ENCODE measurements at places on chromosomes 4 and X.

- DNase-seq = no peak
Measured at GRCh38 chrX:47854474-47854873, 17.8 kb downstream of the ZNF81 start.

- DNase-seq = no peak
Measured at GRCh38 chrX:106437407-106437806, 174.4 kb upstream of the RADX start.

DNA sequence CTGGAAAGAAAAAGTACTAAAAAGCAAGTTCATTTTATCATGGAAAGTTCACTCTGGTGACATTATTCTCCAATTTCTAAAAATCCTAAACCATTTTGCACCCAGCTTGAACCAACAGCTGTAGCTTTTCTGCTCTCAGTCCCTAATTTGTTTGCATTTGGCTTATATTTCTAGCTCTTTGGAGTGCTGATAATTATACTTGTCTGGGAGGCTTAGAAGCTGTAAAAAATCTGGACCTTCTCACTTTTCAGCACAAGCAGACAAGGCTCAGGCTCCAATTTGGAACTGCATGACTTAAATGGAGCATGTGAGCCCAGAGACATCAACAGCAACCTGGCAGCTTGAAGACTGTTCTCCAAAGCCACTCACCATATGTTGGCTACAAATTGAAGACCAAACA lies 170.9 kb upstream of the PCDH18 start:
- DNase-seq = peak; percentile 77

DNA sequence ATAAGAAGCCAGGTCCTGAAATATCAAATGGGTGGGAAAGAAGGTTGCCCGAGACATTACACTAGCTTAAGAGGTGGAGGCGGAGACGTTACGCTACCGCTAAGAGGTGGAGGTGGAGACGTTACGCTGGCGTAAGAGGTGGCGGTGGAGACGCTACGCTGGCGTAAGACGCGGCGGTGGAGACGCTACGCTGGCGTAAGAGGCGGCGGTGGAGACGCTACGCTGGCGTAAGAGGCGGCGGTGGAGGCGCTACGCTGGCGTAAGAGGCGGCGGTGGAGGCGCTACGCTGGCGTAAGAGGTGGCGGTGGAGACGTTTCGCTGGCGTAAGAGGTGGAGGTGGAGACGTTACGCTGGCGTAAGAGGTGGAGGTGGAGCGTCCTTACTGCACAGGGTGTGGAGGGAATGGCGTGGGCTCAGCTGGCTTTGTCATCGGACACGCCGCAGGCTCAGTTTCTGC lies 12.8 kb downstream of the CYP4V2 start:
- no peak for DNase-seq

DNA sequence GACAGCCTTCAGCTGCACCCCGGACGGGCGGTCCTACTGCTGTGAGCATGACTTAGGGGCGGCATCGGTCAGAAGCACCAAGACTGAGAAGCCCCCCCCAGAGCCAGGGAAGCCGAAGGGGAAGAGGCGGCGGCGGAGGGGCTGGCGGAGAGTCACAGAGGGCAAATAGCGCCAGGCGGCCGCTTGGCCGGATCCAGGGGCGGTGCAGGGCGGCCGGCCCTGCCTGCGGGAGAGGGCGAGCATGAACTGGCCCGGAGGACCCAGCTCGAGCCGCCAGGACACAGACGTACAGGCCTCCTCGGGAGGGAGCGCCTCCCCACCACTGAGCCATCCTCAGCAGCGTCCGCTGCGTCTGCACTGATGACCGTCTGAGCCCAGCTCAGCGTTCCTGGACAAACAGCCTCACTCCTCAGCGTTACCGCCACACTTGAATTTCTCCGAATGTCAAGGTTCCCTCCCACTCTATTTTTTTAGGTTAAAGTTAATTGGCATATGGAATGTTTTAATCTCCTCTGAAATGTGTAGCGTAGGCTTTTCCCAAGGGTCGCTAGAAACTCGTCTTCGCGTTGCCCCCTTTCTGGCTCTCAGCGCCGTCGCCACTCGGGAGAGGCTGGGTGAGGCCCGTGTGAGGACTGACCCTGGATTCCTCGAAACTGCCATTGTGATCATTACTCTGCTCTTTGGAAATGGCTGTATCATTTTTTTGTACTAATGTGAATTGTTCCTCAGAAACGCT lies 29.9 kb downstream of the NELFA start:
- no peak for DNase-seq

- no peak for DNase-seq
Measured at GRCh38 chr4:177105536-177105935, 204.1 kb upstream of the NEIL3 start.

DNA sequence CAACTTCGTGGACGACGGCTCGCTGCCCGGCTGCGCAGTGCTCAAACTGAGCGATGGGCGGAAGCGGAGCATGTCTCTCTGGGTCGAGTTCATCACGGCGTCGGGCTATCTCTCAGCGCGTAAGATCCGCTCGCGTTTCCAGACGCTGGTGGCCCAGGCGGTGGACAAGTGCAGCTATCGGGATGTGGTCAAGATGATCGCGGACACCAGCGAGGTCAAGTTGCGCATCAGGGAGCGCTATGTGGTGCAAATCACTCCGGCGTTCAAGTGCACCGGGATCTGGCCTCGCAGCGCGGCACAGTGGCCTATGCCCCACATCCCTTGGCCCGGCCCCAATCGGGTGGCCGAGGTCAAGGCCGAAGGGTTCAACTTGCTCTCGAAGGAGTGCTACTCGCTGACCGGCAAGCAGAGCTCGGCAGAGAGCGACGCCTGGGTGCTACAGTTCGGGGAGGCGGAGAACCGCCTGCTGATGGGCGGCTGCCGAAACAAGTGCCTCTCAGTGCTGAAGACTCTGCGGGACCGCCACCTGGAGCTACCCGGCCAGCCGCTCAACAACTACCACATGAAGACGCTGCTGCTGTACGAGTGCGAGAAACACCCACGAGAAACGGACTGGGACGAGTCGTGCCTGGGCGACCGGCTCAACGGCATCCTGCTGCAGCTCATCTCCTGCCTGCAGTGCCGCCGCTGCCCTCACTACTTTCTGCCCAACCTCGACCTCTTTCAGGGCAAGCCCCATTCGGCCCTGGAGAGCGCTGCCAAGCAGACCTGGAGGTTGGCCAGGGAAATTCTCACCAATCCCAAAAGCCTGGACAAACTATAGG lies 1.5 kb downstream of the MAB21L2 start:
- DNase-seq = no peak

DNA sequence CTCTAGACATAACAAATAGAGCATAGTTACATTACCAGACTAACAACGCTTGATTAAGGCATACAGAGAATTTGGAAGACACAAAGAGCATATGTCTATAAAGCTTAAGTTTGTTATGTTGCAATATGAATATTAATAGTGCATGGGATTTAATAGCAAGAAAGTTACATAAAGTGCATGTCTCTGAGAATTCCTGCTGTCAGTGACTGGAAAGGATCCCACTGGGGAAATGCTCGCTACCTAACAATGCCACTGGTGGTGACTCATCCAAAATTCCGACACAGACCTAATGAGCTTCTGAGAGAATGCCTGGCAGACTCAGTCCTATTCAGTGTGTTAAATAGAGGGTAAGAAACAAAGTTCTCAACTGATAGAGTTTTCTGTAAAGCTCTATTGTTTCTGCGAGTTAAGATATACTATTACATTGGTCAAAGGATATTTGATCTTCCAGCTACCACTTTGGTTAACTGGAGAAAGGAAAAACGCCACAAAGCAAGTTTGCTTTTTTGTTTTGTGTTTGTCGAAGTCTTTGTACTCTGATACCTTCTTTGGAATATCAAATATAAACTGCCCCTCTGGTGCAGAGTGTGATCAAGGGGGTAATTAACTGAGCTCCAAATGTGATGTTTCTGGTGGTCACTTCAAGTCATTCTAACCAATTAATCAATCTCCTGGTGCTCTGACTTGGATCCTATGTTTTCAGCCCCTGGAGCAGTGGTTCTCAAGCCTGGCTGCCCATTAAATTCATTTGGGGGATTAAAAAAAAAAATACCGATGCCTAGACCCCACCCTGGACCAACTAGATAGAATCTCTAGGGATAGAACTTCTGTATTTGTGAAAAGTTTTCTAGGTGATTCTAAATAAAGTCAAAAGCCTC lies 107.9 kb downstream of the PALLD start:
- DNase-seq = no peak

- no peak for DNase-seq
Measured at GRCh38 chr4:3071811-3072210, 2.5 kb downstream of the HTT-AS start.

DNA sequence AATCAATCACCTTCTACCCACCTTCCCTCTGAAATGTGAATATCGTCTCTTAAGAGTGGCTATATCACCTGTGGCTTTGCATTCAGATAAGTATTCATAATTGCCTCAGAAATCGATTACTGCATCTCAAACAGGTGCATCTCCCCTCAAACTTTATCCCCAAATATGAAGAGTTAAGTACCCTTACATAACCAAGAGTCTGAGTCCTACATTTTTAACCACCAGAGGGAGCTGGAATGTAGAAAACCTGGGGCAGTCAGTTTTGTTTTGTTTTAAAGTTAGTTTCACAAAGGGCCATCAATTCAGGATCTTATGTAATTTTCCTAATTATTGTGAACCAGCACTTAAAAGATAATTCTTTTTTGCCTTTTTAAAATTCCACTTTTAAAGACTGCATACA lies 5.7 kb downstream of the TCEANC start:
- peak; percentile 2 for DNase-seq

DNA sequence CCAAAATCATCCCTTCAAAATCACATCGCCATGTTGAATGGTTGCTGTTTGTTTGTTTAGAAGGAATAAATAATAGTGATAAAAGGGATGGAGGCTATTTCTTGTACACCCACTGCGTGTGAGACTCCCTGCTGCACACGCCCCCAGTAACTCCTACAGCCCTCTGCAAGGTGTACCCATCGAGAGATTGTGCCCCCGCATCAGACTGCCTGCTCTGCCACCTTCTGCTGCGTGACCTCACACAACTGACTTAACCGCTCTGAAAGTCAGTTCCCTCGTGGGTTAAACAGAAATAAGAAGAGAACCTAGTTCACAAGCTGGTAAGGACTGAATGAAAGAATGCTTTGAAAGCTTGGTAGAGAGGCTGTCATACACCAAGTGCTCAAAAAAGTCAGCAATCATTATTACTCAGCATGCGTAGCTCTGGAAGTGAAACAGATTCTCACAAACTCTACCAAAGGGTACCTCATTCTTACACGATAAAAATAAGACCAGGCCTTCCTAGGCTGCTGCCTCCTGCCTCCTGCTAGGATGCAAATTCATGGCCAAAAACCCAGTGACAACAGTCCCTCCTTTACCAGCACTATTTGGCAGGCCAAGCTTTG lies 147.1 kb downstream of the CPEB2 start:
- no peak for DNase-seq

DNA sequence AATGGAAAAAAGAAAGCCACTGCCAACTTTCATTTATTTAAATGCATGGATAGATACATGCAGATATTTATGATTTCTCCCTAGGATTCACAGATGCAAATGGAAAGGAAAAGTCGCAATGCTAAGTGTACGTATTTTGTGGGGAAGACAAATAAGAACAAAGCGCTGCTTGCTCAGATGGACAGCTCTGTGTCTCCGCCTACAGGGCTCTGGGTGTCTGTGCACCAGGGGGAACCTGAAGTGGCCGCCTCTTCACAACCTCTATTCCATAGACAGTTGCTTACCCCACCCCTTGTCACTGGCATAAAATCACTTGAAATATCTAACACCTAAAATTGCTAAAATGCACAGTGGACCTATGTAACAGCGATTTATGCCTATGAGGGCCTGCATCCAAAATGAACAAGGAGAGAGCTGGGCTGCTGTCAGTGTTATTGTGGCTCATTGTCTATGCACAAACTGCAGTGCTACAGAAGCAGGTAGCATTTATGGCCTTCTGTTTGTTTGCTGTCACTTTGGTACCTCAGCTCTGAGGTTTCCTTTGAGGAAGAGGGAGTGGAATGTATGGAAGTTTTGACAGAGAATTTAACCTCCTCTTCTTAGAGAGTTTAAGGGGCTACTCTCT lies 58.6 kb upstream of the PAGE1 start:
- peak; percentile 23 for DNase-seq

DNA sequence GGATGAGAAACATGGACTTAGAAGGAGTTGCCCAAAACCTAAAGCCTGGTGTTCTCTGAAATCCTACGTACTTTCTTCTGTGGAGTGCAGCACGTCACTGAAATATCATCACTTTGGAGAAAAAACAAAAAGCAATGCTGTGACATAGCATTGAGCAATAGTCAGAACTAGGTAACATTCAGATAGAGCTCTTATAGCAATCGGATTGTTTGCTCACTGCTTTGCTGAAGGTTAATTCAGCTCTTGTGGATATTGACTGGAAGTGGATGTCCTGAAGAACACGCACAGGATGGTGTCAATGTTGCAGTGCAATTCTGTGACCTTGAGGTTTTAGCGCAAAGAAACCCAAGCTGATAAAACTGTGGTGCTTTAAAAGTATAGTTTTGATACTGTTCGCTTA lies 114.2 kb upstream of the GRXCR1 start:
- DNase-seq = no peak

DNA sequence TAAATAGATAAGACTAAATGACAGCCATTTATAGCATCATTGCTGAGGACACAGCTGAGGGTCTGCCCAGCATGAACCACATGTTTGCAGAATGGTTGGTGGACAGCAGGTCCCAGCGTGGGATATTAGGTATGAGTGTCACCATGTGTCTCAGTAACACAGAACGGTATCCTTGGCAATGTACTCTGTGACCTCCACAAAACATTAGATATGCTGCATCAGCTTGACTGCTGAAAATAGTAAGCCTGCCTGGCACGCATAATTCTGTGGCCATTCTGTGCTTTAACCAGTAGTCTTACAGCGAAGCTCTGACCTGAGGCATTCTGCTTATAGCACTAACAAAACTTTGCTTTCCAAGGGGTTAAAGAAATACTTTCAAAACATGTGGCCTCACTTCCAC lies 32.0 kb downstream of the LIMCH1 start:
- DNase-seq = no peak

GRCh38 chr4:16775411-16776154 lies 122.9 kb downstream of the LDB2 start:
- no peak for DNase-seq

DNA sequence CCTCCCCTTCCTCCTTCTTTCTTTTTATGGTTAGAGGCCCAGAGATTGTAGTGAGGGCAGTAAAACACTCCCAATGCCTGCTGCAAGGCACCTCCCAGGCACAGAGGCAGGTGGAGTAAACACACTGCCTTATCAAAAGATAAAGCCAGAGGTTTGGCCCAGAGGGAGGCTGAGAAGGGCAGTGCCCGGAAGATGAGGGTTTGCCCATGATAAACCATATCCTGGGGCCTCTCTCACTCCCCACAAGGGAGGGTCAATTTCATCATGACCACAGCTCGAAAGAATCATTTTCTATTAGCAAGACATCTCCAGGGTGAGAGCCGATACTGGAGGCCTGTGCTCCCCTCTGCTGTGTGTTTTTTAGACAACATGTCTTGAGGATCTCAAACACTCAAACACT lies 98.5 kb upstream of the FAM9C start:
- no peak for DNase-seq

DNA sequence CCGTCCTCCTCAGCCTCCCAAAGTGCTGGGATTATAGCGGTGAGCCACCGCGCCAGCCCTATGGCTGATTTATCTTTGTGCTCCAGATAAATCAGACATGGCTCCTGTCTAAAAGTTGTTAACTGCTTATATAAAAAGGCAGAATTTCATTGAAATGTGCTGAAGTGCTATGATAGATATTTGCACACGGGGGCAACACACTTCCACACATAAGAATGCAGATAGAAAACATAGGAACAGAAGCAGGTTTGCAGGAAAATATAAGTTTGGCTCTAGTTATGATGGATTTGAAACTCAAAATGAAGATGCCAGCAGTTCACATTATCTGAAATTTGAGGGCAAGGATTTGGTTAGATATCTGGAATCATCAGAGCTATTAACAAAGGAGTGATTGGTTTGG lies 163.1 kb upstream of the SLITRK2 start:
- DNase-seq = no peak

GRCh38 chr4:187501731-187502130 lies 493.8 kb upstream of the ZFP42 start:
- no peak for DNase-seq

Measured in NCI-H1694 treated with DMSO at 0.1 percent for 48 hours (cell line).